Suppressor macrophage treated with lipopolysaccharide for 4 hours (primary cell): ENCODE measurements at places on chromosomes 1 and 21.
A peak's percentile ranks its signal among the peaks of the same experiment; 100 is the strongest.

DNA sequence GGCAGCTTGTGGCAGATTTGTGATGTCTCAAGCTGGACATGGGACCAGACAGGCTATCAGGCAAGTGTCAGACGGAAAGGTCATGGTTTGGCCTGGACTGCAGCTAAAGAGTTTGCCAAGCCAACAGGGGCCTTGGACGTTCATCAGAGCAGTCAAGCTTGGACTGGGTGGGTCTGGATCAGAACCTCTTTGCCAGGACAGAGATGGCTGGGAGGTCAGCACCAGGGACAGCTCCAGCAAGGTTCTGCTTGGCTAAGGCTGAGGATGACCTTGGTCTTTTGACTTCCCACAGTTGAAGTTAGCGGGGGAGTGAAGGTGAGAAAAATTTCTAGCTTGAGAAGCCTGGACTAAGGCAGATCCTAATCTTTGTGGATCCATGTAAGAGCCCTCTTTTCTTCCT lies 68.1 kb downstream of the GRIK3 start:
- DNase-seq: peak; percentile 9

DNA sequence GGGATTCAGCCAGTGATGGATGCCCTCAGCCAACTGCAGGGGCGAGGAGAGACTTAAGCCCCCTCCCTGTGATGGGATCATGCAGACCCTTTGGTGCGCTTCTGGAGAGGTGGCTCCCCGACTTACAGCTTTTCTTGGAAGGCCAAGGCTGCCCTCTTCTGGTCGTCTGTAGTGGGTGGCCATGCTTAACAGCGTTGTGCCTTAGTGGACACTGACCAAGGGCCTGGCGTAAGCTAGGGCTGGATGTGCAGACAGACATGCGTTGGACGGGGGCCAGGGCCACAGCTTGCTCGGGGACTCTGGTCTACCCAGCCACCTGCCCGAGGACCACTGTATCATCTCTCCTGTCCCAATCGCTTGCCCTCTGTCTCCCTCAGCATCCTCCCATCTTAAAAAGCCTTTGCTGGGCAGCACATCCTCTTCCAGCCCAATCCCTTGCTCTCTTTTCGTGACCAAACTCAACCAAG lies 5.5 kb downstream of the AZIN2 start:
- DNase-seq: peak; percentile 77

- DNase-seq: no peak
Observed at GRCh38 chr1:42977653-42978052, 19.0 kb upstream of the SLC2A1 start.

GRCh38 chr1:28273216-28273860 lies 14.0 kb downstream of the SESN2 start:
- DNase-seq: no peak

DNA sequence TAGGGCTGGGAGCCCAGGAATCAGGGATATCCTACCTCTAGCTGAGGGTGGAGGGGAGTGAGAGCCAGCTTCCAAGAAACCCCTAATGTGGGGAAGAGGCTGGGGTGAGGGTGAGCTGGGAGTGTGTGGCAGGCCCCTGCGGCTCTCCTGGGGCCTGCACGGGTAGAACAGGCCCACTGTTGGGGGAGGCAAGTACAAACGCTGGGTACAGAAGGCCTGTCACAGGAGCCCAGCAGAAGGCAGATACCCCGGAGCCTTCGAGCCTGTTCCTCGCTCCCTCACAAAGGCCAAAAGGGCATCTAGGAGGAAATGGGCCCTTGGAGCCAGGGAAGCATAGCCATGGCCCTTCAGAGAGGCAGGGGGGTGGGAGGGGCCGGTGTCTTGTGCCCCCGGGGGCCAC lies 13.7 kb downstream of the CELF3 start:
- no peak for DNase-seq

GRCh38 chr1:152806576-152806975 lies at the start of gene LCE1C:
Gene LCE1C (minus strand): TSS chr1:152806651. CDS start chr1:152805478, 1,173 bp downstream.
- DNase-seq: no peak

GRCh38 chr1:97070376-97070775 lies 348.8 kb downstream of the PTBP2 start:
- no peak for DNase-seq

GRCh38 chr1:181930187-181930586 lies 131.3 kb downstream of the ZNF648 start:
- no peak for DNase-seq

- DNase-seq: peak; percentile 88
Observed at GRCh38 chr1:151611832-151612500, at the start of gene SNX27. Gene SNX27 (plus strand): TSS chr1:151612050. CDS start chr1:151612202, 152 bp downstream.

GRCh38 chr1:92277105-92277723 lies 21.6 kb downstream of the GLMN start:
- no peak for DNase-seq

GRCh38 chr1:179094818-179095217 lies 12.9 kb downstream of the TOR3A start:
- DNase-seq: no peak

- DNase-seq: no peak
Observed at GRCh38 chr1:205287076-205287475, 34.5 kb downstream of the NUAK2 start.

DNA sequence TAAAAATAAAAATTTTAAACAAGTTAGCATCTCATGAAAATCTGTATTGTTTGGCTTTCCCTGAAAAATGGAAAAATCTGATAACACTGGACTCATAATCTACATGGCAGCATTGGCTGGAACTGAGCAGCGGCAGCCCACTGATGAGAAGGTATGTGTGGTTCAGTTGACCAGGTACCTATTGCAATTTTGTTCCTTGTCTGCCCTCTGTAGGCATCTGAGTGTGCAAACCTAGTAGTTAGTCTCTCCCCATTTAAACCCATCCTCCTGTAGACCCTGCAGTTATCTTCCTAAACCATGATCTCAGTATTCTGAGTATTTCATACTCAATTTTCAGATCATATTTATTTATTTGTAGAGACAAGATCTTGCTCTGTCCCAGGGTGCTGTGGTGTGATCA lies 59.4 kb upstream of the SERBP1 start:
- no peak for DNase-seq

- peak; percentile 58 for DNase-seq
Observed at GRCh38 chr1:161092621-161093028, 3.3 kb upstream of the NECTIN4 start.

DNA sequence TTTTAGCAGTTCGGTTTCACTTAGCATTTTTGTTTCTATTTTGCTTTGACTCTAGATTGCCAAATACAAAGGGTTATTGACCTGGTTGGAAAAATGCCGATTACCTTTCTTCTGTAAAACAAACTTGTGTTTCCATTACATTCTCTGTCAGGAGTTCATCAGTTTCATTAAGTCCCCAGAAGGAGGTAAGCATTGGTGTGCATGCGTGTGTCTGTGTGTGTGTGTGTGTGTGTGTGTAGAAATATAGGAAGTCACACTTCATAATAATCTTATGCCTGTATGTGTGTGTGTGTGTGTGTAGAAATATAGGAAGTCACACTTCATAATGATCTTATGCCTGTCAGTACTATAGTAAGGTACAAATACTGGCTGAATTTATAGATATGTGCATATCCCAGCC lies 10.0 kb downstream of the RGSL1 start:
- DNase-seq: no peak

GRCh38 chr1:202135221-202135721 lies 9.3 kb downstream of the ARL8A start:
- peak; percentile 67 for DNase-seq

- DNase-seq: no peak
Observed at GRCh38 chr1:82399093-82399492, 598.4 kb downstream of the ADGRL2 start.

- no peak for DNase-seq
Observed at GRCh38 chr1:22618056-22618455, 18.4 kb upstream of the C1QA start.

GRCh38 chr1:8351693-8352470 lies 34.0 kb downstream of the SLC45A1 start:
- DNase-seq: peak; percentile 22

- peak; percentile 30 for DNase-seq
Observed at GRCh38 chr1:92583821-92584760, 97.4 kb upstream of the GFI1 start.

DNA sequence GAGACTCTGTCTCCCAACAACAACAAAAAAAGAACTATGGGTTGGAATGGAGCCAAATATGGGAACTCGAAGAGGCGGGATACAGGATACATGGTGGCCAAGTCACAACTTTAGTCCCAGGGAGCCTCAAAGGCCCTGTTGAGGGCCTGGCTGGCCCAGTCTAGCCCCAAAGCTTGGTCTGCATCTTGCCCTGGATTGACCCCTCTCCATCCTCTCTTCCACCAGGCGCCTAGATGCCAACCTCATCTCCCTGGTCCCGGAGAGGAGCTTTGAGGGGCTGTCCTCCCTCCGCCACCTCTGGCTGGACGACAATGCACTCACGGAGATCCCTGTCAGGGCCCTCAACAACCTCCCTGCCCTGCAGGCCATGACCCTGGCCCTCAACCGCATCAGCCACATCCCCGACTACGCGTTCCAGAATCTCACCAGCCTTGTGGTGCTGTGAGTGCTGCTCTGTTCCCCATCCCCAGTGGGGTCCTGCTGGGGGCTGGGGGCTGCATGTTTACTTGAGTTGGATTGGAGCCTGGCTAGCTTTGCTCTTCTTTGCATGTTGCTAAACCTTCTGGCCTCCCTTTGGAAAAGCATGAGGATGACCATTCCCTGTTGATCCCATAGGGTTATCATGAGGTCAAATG lies 65.5 kb downstream of the UBE2T start:
- no peak for DNase-seq

DNA sequence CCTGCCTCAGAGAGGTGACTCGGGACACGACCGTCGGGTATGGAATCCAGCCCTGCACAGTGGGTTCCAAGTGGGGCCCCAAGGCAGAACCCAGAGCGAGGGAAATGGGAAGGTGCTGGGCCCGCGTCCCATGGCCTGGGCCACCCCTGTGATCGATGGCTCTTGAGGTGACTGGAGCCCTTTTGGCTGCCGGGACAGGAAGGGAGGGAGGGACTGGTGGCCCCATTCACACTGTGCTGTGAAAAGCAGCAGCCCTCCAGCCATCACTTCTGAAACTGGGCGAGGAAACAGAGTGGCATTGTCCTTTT lies 110.4 kb upstream of the IFFO2 start:
- DNase-seq: no peak

DNA sequence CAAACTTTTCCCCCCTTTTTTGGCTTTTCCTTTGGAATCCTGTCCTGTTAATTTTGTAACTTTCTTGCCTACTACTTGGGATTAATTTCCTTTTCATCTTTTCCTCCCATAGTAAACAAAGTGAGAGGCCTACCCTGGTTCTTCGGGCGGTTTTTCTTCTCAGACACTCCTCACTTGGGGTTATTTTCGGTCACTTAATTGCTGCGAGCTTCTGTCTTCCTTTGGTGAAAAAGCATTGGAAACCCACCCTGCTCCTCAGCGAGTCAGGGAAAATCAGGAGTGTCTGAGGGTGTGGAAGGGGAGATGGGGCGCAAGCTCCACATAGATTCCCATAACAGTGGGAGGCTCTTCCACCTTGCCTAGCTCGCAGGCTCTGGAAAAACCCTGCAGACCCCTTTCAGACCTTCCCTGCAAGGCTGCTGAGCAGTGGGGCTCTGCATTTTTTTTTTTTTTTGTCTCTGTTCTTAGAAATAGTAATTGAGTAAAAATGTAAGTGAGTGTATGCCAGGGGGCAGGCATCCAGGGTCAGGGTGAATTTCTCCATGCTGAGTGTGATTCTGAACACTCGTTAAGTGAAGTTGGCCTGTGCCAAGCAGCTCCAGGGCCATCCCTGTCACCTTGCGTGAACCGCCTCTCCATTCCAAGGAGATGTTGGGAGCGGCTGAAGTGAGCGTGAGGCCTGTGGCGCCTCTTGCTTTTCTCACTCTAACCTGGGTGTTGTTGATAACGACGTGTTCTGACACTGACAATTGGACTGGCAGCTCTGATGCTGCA lies 20.3 kb downstream of the TGFB2 start:
- no peak for DNase-seq

- DNase-seq: no peak
Observed at GRCh38 chr21:46392921-46393320, 65.8 kb upstream of the DIP2A start.

GRCh38 chr1:41440321-41441085 lies 44.0 kb downstream of the EDN2 start:
- no peak for DNase-seq

DNA sequence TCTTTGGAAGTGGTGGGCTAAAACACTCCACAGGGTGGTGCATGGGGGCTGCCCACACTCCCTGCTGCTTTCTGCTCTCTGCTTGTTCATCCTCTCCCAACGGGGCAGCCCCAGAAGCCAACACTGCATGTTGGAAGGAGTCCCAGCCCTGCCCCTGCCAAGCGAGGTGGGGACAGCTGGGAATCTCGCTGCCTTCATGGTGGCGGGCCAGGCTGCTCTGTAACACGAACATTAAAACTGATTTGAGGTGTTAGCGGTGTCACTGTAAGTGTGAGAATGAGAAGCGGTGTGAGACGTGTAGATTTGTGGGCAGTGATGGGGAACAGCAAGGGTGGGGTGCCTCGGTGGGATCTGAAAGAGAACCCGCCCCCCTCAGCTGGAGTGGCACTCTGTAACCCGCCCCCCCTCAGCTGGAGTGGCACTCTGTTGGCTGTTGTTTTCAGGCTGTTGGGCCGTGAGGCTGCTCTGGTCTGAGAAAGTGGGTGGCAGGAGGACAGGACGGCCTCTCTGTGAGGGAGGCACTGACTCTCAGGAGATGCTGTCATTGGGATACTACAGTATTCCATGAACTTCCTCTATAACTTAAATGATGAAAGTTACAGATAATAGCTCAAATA lies 80.9 kb downstream of the PCBP3 start:
- DNase-seq: no peak

- peak; percentile 47 for DNase-seq
Observed at GRCh38 chr1:116569776-116570357, 959 bp downstream of the CD58 start.

DNA sequence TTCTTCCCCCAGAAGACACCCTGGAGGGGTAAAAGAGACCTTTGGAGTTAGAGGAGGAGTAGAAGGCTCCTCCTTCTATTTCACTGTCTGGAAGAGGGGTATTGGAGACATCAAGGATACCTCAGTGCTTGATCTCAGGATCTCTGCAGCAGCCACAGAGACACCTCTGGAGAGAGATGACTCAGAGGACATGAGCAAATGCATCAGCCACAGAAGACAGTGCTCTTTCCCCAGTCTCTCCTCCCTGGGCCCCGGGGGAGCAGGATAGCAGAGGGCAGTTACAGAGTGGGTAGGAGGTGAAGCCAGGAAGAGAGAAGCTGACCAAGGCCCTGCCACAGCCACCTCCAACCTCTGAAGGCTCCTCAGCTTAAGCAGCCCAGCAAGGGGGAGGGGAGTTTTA lies 15.3 kb upstream of the TEDDM1 start:
- DNase-seq: peak; percentile 35

GRCh38 chr1:106836708-106837107 lies 219.8 kb upstream of the PRMT6 start:
- no peak for DNase-seq

GRCh38 chr1:204343247-204343646 lies 16.5 kb downstream of the PLEKHA6 start:
- DNase-seq: no peak

- no peak for DNase-seq
Observed at GRCh38 chr1:94130851-94131595, 10.1 kb upstream of the ABCA4 start.

- peak; percentile 48 for DNase-seq
Observed at GRCh38 chr1:114032271-114033215, 53.3 kb downstream of the OLFML3 start.

GRCh38 chr21:33383056-33383888 lies 19.9 kb upstream of the IFNGR2 start:
- peak; percentile 97 for DNase-seq

- DNase-seq: no peak
Observed at GRCh38 chr1:64882574-64883255, 83.6 kb downstream of the JAK1 start.
